ENCODE measurements at places on chromosomes 12 and 14.

- DNase-seq: no peak
Observed at GRCh38 chr14:102090713-102091112, 3.9 kb upstream of the HSP90AA1 start.

DNA sequence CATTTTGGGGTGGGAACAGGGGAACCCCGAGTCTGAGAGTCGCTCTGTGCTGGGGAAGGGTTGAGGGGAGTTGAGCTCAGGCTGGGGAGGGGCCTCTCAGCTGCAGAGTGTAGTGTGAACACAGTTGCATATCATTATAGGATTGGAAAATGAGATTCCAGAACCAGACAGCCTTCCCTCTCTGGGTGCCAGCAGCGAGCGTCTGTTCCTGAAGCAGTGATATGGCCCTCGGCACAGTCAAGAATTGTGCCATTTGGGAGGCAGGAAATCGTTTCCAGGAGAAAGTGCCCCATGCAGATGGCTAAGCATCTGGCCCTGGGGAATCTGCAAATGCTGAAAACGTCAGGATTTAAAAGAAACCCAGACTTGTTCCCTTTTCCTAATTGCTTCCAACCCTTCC, 70.4 kb upstream of the SFSWAP start:
- no peak for DNase-seq

GRCh38 chr12:11026118-11026517, 3.7 kb upstream of the TAS2R19 start:
- no peak for DNase-seq

GRCh38 chr14:94771158-94771905, 1.4 kb upstream of the GSC start:
- no peak for DNase-seq

- no peak for DNase-seq
Observed at GRCh38 chr14:20294636-20295035, 11.1 kb downstream of the TTC5 start.

- no peak for DNase-seq
Observed at GRCh38 chr12:107845980-107846659, 71.6 kb downstream of the ASCL4 start.

DNA sequence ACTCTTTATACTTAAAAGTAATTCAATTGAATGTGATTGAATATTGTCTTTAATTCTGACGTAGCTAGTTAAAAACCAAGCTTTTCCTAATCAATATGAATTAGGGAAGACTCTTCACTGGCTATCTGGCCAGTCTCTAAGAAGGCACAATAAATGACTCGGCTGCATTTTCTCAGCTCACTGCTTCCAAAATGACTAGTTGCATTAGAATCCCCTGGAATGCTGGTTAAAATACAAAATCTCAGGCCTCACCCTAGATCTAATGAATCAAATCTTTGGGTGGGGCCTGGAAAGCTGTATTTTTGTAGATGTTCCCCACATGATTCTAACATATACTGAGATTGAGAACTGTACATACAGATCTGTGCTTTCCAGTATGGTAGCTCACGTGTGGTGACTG, 242.1 kb downstream of the CHST11 start:
- DNase-seq: no peak

DNA sequence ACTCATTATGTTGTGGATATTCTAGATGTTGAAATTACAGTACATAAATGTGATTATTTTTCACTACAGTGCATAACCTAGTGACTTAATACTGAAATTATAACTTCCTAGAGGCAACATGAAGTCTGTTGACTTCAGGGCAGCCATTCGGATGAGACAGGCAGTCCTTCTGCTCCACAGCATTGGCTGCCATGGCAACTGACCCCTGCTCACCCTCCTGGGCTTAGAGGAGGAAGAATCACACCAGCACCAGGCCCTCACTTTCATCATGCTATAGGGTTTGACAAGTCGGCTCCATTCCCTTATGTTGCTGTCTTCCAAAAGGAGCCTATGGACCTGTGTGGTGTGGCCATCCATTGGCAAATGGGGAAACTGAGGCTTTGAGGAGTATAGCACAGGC, 233.5 kb upstream of the TMEM132C start:
- no peak for DNase-seq

GRCh38 chr12:130626601-130627000, 89.5 kb downstream of the RIMBP2 start:
- DNase-seq: no peak

GRCh38 chr12:85662207-85662602, 174.0 kb downstream of the RASSF9 start:
- no peak for DNase-seq

- DNase-seq: no peak
Observed at GRCh38 chr14:104769324-104770071, 16.6 kb downstream of the SIVA1 start.

DNA sequence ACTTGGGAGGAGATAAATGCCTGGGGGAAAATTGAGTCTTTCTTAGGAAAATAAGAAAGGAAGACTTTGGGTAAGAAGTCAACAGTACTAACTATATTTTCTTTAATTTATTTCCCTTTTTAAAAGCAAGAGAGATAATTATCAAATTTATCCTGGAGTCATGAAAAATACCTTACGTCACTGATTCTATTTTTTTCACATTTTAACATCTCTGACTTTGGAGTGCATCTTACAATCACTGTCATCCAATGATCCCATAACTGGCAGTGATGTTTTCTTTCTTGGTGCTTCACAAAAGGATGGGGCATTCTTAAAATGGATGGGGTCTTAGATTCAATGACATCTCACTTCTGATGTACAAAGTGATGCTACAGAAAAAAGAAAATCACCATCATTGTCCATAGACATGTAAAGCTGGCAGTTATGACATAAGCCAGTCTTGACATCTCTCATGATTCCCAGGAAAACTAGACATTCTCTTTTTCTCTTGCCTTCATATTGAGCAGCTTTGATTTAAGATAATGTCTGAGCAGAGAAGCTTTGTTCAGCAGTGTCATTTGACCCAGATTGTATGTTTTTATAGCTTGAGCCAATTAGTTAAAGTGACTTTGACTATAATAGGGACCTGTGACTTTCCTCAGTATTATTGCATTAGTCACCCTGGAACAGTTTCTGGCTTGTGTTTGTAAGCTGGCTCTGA, 236.2 kb downstream of the EGLN3 start:
- DNase-seq: no peak

DNA sequence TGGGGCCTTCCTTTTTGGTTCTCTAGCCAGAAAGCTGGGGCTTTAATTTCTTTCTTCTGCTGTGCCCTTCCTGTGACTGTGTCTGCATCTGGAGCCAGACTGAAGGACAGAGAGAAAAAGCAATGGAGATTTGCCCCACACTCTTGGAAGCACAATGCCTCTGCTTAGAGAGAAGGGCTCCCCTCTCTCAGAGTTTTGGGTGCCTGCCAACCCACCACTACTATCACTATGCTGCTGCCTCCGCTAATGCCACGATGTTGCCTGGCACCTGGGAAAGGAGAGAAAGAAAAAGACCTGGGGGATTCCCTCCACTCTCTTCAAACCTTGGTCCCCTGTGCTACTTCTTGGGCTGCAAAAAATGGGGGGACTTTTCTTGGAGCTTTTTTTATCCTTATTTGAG, 52.6 kb downstream of the TMEM260 start:
- DNase-seq: no peak

DNA sequence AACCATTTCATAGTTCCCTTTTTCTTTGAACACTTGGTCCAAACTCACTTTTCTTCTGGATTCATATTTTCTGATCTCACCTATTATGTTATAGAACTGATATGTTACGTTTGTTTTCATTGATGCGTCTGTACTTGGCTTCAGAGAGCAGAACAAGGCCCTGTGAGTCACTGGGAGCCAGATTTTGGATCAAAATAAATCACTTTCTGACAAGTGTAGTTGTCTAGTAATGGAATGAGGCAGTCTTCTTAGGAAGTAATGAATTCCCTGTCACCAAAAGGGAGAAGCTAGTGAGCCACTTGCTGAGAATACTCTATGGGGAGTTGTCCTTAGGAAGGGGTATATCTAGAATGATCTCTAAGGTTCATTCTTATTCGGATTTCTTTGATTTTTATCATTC, 10.2 kb downstream of the BICD1 start:
- no peak for DNase-seq

GRCh38 chr12:39966256-39966655, 139.6 kb downstream of the SLC2A13 start:
- DNase-seq: no peak

GRCh38 chr14:90760591-90761316, 55.5 kb downstream of the TTC7B start:
- DNase-seq: no peak

DNA sequence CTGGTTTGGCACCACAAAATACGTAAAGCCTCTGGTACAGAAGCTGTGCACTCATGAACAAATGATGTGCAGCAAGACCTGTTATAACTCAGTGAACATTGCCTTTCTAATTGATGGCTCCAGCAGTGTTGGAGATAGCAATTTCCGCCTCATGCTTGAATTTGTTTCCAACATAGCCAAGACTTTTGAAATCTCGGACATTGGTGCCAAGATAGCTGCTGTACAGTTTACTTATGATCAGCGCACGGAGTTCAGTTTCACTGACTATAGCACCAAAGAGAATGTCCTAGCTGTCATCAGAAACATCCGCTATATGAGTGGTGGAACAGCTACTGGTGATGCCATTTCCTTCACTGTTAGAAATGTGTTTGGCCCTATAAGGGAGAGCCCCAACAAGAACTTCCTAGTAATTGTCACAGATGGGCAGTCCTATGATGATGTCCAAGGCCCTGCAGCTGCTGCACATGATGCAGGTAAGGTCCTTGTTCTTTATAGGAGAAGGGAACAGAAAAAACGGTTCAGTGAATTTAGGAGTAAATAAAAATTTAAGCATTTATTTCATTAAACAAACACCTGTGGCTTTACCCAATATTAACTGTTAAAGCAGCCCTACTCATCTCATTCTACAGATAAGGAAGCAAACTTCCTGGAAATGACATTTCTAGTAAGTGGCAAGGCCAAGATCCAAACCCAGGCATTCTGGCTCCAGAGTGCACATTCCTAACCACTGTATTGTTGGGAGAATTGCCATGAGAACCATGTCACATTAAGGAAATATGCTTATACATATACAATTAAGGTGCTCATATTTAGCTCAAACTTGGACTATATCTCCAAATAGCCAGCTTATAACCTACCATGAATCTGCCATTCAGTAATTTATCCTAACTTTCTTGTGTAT, 11.7 kb downstream of the COCH start:
- DNase-seq: no peak

GRCh38 chr12:3105690-3106479, 28.7 kb downstream of the TSPAN9 start:
- no peak for DNase-seq

GRCh38 chr12:103455020-103455763, 40.6 kb downstream of the C12orf42 start:
- DNase-seq: no peak

DNA sequence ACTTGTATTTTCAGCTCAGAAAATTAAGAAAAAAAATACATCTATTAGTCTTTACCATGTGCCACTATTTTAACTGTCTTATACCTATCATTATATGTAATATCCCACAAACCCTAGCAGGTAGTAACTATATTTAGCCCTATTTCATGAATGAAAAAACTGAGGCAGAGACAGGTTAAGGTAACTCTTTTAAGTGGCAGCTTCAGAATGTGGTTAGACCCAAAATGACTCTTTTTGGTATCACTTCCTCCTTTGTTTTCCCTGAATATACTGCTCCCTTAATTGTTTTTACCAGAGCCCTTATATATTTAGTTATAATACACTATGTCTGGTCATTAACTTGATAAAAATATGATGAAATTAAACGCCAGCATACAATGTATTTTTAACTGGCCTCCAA, 235.6 kb upstream of the RPL10L start:
- DNase-seq: no peak

DNA sequence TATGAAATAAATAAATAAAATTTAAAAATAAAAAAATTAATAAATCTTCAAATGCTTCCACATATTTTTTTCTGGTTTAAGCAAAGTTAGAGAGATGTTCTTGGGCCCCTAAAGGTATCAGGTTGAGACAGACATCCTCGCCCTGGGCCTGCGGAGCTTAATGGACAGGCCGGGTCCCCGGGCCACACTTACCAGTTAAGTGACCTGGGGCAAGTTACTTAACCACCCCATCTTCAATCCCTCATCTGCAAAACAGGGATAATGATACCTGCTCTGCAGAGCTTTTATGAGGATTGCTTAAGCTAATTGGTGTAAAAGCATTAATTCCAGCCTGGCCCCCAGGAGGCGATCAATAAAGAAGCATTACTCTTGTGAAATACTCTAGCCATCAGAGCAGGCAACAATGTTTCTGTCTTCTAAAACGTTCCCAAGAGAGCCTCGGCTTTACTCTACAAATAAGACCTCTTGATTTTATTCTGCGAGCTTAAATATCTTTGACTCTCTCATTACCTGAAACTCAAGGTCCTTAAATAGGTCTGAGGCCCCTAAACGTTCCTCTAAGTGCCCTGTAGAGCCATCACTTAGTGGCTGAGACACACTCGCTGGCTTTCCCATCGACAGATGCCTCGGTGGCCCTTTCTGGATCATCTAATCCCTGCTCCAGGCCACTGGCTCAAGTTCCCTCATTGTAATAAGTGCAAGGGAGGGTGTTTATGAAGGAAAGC, 81.1 kb upstream of the DIO3 start:
- no peak for DNase-seq

DNA sequence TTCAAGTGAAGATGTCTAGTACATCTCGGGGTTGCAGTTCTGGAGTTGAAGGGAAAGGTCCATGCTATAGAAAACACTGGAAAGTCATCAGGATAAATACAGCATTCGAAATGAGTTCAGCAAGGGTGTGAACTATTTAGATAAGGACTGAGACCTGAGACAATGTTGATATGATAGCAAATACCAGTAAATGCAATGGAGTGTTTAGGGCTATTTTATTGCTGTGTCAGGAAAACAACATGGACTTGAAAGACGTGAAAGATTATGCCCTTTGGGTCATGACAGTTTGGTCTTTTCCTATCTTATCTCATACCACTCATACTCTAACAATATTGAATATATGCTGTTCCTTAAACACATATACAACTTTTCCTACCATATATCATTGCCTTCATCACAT, 1776.2 kb upstream of the SEL1L start:
- DNase-seq: no peak

DNA sequence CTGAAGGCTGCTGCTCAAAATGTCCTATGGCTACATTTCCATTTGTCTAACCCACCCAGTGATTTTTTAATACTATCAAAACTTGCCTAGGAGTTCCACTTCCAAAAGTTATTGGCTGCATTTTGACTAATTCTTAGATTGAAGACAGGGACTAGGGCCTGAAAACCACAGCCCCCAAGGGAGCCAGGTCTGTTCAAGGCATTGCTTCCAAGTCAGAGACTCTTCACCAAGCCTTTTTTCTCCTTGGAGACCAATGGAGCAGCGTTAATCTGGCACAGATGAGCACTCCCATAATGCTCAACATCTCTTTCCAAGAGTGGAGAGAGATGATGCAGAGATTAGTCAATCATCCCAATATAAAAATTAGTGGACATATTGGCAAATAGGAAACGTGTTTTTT, 112.5 kb upstream of the HIF1A start:
- DNase-seq: no peak

- no peak for DNase-seq
Observed at GRCh38 chr12:54572881-54573280, 15.6 kb downstream of the PPP1R1A start.

Data from stimulated activated CD4-positive, alpha-beta T cell treated with anti-CD3 and anti-CD28 coated beads, TNF-alpha, amount 100 ng/mL, for 1 hour (primary cell).